Stimulated activated CD4-positive, alpha-beta T cell treated with anti-CD3 and anti-CD28 coated beads, Interleukin-1b, Interleukin-23, amount 100 ng/mL, for 24 hours (primary cell): ENCODE measurements at places on chromosomes 1 and 21.

DNA sequence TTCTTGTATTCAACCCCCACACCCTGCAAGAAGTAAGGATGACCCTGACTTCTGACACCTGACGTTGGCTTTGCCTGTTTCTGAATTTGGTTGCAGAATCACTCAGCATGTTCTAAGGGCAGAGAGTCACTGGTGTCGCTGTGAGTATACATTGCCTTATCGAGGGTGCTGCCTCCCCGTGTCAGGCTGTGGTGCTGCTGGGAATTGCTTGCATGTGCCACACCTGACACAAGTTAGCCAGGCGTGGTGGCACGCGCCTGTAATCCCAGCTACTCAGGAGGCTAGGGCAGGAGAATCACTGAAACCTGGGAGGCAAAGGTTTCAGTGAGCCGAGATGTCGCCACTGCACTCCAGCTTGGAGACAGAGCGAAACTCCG is 45.9 kb downstream of the WDR4 start:
- no peak for DNase-seq

- no peak for DNase-seq
These were observed 5.1 kb downstream of the CR1L start for GRCh38 chr1:207649865-207650580.

DNA sequence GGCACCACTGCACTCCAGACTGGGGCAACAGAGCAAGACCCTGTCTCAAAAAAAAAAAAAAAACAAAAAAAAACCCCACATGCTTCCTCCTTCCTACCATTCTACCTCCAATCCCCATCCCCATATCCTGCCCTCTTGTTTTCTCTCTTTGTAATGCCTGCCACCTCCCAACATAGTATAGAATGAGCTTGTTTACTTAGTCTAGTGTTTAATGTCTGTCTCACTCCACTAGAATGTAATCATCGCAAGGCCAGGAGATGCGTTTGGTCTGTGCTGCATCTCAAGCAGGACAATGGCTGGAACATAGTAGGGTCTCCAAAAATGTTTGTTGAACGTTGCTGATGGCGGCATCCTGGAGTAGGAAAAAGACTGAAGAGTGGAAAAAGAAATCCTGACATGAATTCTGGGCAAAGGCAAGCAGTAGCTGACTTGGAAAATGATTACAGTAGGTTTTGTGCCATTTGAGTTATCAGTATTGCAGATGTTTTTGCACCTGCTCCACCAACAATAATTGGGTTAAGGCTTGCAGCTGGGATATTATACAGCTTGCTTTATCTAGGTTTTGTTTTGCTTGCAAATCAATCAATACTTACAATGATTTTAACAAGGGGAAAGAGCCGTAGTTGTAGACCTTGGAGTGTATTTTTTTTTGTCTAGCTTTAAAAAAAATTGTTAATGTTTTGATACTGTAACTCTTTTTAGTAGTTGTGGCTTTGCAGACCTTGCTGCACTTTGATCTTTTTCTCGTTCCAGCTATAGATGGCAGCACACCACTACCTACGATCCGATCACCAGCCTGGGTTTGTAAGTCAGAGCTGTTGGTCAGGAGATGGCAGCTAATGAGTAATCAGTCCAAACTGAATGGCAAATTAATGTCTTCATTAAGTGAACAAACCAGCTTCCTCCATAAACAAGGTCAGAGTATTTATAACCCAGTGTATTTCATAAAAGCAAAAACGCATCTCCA is 62.4 kb downstream of the BACH1 start:
- DNase-seq: no peak

DNA sequence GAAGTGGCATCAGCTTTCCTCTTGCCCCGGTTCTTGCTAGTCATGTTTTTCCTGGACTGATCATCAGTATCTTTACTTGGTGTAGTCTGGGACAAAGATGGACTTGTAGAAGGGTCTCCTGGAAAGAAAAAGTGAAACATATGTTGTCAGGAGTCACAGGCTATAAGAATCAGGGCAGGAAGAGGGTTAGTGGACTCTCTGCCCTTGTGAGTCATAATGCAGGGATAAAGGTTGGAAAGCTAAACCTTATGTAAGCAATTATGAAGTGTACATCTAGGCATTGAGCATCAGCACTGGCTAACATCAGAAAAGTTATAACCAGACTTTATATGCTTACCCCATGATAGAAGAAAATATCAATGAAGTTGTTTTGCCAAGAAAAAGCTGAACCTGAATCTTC is 51.2 kb downstream of the XKR8 start:
- DNase-seq: no peak

DNA sequence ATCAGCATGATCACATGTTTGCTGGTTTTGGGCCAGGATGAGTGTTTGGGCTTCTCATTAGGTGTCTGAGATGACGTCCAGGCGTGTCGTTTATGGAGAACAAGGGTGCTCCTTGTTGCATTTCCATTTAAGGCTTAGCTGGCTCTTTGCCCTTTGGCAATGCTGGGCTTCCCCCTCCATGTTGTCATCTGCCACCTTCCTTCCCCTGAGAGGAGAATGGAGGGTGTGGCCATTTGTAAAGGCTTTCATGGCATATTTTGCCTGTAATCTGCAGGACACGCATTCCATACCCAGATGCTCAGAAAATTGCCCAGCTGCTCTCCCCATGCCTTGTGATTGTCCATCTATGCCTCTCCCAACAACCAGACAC is 27.7 kb downstream of the PKP1 start:
- no peak for DNase-seq

DNA sequence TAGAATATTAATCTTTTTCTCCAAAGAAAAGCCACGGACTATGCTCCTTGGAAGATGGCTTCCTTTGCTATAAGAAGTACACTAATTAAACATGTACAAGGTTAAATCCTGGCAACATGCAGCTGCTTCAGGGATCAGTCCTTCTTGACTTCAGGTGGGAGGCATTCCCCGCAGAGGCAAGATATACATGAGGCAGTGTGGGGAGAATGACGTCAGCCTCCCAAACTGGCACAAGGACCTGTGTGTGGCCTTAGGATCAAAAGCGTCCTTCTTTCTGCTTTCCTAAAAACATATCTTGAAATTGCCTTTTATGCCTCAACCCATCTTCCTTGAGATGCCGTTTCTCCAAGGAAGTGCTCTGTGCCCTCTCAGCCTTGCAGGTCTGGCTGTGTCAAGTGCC is 90.3 kb downstream of the WLS start:
- no peak for DNase-seq

GRCh38 chr1:214418391-214418790 is 133.0 kb downstream of the PTPN14 start:
- no peak for DNase-seq

- no peak for DNase-seq
These were observed 173.0 kb upstream of the LMO4 start for GRCh38 chr1:87155648-87156047.

DNA sequence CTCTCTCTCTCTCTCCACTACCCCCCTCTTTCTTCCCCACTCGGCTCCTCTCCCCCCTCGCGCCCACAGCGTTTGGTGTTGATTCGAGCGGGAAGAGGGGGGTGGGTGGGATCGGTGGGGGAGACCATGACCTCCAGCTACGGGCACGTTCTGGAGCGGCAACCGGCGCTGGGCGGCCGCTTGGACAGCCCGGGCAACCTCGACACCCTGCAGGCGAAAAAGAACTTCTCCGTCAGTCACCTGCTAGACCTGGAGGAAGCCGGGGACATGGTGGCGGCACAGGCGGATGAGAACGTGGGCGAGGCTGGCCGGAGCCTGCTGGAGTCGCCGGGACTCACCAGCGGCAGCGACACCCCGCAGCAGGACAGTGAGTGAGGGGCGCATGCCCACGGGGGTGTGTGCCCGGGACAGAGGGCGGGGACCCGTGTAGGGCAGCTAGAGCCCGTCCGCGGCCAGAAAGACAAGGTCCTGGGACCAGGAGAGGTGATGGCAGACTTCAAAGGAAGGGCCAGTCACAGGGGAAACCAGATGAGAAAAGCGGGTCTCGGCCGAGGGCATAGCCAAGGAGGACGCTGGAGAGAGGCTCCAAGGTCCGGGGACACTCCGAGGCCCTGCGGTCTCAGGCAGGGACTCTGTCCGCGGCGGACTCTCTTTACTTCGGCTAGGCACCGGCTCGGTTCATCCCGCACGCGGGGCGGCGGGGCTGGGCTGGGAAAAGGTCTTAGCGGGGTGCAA is at the start of gene PRRX1:
Gene PRRX1 (plus strand): TSS at position 39 of the 735 bp plus-strand sequence. CDS start 88 bp downstream, at position 127.
- DNase-seq: no peak
